ENCODE measurements at places on chromosomes 2 and 18.
A peak's percentile ranks its signal among the peaks of the same experiment; 100 is the strongest.

DNA sequence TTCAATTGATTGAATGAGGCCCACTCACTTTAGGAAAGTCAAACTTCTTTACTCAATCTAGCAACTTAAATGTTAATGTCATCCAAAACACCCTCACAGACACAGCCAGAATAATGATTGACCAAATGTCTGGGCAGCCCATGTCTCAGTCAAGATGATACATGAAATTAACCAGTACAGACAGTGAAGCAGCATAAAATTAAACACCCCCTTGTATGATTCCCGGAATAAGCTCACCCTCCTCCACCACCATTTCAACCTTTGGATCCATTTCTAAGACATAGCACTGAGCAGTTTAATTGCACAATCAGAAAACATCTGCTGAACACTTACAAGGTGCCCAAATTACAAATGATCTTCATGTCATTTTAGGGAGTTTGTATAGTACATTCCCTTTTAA is 570.7 kb upstream of the ID2 start:
- no peak for DNase-seq

DNA sequence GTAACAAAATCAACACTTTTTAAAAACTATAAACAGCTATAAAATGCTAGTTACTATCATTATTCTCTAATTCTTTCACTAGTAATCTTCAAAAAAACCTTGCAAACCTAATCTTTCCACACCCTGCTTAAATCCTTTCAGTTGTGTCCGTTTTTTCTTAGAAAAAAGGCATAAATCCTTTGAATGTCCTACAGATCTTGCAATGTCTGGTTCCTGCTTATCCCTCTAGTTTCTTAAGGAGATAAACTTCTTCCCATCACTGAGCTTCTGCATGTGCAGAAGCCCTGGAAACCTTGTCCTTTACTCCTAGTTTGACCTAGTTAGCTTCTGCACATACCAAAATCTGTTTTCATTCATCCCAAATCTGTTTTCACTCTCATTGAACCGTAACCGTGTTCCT is 1.3 kb upstream of the PNO1 start:
- DNase-seq, result no peak

- DNase-seq, result no peak
These were observed 6.4 kb downstream of the NEB start for GRCh38 chr2:151727593-151728552.

DNA sequence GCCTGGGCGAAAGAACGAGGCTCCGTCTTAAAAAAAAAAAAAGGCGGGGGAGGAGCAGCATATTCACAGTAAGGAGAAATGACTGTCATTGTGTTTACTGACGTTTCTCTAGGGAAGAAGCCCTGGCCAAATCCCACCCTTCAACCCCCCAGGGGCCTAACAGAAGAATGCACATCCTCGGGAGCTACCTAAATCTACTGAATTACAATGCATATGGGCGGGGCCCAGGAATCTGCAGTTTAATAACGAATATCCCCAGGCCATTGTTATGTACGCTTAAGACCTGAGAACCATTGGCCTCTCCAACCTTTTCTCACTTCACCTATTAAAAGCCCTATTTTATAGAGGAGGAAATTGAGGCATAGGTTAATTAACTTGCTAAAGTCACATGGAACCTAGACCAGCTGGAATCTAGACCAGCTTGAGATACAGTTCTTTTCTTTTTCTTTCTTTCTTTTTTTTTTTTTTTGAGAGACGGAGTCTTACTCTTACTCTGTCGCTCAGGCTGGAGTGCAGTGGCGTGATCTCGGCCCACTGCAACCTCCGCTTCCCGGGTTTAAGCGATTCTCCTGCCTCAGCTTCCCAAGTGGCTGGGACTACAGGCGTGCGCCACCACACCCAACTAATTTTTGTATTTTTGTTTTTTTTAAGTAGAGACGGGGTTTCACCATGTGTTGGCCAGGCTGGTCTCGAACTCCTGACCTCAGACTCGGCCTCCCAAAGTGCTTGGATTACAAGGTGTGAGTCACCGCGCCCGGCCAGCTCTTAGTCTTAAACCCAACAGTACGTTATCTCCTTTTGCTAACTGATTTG is 708 bp upstream of the RIF1 start:
- DNase-seq, result no peak

DNA sequence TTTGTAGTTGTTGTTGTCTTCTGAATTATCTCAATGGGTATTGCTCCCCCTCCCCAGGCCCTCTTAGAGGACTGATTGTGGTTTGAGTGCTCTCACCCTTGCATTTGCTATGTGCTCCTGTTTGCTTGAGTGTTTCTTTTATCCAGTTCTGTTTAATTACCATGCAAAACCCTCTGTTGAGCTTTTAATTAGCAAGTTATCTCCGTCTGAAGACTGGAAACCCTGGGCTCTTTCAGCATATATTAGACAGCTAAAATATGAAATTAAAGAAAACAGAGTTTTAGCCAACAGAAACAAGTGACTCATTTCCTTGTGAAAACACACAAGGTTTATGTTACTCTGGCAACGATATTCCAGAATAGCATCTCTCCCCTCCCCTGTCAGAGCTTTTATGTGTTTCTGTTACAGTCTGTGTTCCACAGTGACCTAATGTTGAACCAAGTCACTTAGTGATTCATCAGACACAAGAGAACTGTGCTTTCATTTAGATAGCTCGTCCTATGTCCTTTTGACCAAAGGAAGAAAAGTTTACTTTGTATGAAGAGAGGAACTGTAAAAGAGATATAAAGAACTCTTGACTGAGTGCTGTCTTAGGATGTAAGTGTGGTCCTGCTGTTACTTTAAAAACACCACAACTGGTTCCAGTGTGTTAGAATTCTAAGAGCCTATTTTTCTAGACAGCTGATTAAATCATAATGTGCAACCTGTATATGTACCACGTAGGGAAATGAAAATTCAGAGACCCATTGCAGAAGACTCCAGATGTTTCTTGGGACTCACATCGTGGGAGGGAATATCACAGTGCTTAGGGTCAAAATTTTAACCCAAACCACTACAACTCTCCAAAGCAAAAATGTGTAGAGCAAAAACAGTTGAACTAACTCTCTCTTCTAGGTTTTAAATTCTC is 172.8 kb upstream of the RBMS1 start:
- peak; percentile 27 for DNase-seq

GRCh38 chr2:38091760-38092159 is 15.8 kb upstream of the CYP1B1 start:
- no peak for DNase-seq

DNA sequence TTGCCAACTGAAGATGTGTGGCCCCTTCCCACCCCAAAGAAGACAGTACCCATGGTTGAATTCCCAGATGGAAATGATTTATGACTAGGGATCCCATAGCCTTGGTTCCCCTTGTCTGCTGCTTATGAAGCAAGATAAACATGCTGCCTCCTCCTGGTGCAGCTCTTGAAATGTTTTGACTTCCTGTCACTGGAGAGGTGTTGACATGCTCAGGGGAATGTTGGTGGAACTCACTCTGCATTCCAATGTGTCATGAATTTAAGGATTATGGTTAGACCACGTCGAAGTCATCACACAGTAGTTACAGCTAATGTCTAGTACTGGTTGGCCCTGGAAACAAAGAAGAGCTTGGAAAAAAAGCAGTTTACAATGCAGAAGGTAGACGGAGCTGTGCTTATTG is 69.0 kb upstream of the FAM110C start:
- no peak for DNase-seq

GRCh38 chr2:73314441-73314840 is 21.1 kb upstream of the EGR4 start:
- no peak for DNase-seq

DNA sequence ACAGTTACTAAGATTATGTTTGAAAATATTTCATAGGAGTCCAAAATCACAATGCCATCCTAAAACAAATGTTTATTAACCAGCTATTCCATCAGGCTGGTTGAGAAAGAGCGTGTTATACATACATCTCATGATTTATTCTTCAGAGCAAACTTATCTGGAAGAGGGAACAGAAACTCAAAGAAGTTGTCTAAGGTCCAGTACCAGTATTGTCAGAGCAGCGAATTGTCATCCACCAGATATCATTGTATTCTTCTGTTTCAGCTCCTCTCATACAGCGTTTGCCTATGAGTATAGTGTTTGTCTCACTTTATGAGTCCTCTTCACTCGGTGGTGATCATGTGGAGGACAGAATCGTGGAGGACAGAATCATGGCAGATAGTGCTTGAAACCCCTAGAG is 238.2 kb downstream of the OSR1 start:
- DNase-seq, result no peak

DNA sequence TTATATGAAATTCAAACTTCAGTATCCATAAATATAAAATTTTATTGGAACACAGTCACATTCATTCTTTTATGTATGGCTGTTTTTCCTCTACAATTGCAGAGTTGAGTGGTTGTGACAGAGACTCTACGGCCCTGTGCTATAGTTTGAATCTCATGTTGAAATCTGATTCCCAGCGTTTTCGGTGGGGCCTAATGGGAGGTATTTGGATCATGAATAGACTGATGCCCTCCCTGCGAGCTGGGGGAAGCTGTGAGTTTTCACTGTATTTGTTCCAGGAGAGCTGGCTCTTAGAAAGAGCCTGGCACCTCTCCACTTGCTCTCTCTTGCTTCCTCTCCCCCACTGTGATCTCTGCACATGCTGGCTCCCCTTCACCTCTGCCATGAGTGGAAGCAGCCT is 1.7 kb downstream of the PFN4 start:
- no peak for DNase-seq

DNA sequence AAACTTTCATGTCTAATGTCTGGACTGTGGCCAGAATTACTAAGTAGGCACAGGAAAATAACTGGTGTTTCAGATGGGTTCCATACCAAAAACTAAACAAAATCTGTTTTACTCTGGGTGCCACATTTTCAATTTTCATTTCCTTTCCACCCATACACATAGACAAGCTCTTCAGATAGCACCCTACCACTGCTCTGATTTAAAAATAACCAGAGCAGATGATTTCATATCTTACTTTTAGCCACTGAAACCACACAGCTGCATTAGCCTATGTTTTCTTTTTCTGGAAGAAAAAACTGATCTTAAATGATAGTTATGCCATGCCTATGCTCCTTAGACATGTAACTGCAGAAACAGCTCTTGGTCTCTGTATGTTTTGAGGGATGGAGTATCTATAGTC is 647.6 kb downstream of the CPS1 start:
- no peak for DNase-seq

DNA sequence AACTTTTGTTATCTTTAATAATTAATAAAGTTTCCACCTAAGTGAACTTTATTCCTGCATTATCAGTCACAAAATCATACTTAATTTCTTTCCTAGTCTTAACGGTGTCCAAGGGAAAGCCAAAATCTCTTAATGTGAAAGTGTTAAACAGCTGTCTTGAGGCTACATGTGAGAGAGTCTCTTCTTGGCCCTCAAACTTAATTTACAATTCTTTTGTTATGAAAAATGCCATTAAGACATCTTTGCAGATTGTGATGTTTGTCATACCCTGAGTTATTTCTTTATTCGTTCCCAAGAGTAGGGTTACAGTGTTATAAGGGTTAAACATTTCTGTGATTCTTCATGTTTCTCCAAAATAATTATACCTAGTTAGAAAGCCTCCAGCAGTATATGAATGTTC is 64.6 kb downstream of the ANKRD12 start:
- no peak for DNase-seq

GRCh38 chr18:2400701-2401196 is 170.6 kb downstream of the METTL4 start:
- no peak for DNase-seq

- DNase-seq, result no peak
These were observed 98.0 kb downstream of the TRABD2A start for GRCh38 chr2:84782717-84783442.

- DNase-seq, result no peak
These were observed 820 bp upstream of the SH3BP4 start for GRCh38 chr2:234950730-234951663.

- no peak for DNase-seq
These were observed 1.0 kb upstream of the NPHP1 start for GRCh38 chr2:110205660-110206455.

DNA sequence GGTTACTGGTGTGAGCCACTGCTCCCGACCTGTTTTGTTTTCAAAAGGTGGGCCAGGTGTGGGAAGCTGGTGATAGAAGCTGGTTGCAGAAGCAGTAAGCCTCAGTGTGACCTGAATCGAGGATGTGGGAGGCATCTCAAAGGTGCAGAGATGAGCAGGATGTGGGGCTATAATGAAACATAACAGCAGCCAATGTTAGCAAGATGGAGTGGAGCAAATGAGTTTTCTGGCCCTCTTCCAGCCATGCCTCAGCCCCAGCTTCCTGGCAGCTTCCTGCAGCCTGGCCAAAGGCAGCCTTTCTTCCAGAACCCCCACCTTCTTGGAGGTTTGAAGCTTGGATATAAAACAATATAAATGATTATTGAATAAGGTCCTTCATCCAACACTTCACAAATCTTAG is 184.8 kb downstream of the NCK2 start:
- no peak for DNase-seq

DNA sequence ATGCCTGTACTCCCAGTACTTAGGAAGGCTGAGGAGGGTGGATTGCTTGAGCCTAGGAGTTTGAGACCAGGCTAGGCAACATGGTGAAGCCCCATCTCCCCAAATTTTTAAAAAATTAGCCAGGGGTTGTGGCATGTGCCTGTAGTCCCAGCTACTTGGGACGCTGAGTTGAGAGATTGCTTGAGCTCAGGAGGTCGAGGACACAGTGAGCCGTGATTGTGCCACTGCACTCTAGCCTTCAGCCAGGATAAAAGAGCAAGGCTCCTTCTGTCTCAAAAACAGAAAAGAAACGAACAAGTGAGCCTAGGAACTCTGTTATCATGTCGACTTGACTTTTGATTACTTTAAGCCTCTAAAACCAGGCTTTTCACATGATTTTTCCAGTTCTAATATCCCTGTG is 13.7 kb downstream of the NPC1 start:
- DNase-seq, result no peak

DNA sequence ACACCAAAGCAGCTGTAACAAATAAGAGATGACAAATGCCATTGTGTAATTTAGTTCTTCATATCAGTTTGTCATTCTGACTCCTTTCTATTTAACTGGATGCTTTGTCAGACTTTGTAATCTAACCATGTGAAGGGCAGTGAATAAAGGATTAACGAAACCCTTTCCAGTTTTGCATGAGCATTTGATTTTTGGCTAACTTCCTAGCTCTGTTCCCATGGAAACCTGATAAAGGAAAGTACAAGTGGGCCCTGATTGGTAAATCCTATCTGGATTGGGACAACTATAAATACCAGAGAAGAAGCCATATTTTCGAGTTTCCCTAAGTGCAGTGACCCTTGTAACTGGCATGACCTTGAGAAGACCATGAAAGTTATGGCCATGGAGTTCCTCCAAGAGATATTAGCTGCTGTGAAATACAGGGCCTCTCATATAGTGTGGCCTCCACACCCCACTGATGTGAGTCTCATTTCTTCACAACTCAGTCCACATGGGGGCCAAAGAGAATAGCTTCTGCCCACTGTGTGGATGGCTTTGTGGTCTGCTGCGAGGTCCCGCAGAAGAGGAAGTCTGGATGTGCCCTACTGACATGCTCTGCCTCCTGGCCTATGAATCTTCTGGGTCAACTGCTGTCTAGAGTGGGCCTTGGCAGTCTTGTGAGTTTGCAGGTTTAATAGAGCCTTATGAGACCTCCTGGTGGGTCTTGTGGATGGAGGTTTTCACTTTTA is 38.2 kb upstream of the CYP1B1 start:
- DNase-seq, result no peak

GRCh38 chr2:199465988-199466691 is 8.4 kb upstream of the SATB2 start:
- DNase-seq, result no peak
